ENCODE measurements at places on chromosomes 2 and 18. TPM values are rescaled to one million over a fixed set of nuclear protein-coding genes. Genes with fewer than 3 reads are reported as not detected.

The LINC00305 gene
- not detected for total RNA-seq

The HOXD3 gene
- total RNA-seq: not detected

The OTX1 gene
- total RNA-seq: 0.13 TPM

The PRADC1 gene
- total RNA-seq: 21.9 TPM

The SPATA3 gene
- total RNA-seq: 0.44 TPM

The AQP12A gene
- not detected for total RNA-seq
